Central memory CD8-positive, alpha-beta T cell (primary cell): ENCODE measurements at places on chromosomes 12 and 14.

GRCh38 chr12:98916106-98916505, 271.0 kb downstream of the APAF1 start:
- no peak for DNase-seq

DNA sequence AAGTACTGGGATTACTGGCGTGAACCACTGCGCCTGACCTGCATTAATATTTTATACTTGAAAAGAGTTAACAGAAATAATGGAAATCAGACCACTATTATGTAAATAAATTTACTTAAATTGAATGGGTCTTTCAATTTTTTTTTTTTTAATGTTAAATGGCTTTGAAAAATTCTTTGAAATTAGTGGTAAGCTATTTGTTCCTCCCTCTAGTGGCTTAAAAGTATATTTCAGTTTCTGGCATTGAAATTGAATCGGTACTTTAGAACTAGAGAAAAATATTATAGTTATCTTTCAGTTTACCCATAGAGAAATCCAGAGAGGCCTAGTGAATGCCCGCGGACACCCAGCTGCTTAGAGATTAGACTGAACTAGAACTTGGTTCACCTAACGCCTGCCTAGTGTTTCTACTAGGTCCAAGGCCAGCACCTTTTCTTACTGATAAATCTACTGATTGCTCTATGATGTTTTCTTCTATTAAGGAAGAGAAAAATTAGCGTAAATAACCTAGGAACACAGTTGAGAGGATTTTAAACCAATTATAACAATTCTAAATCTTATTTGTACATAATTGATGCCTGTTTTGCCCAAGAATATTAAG, 106.5 kb downstream of the EML1 start:
- no peak for DNase-seq

GRCh38 chr12:20055856-20056255, 312.5 kb upstream of the PDE3A start:
- DNase-seq, result no peak

GRCh38 chr14:94052199-94052598, 26.1 kb downstream of the OTUB2 start:
- no peak for DNase-seq

DNA sequence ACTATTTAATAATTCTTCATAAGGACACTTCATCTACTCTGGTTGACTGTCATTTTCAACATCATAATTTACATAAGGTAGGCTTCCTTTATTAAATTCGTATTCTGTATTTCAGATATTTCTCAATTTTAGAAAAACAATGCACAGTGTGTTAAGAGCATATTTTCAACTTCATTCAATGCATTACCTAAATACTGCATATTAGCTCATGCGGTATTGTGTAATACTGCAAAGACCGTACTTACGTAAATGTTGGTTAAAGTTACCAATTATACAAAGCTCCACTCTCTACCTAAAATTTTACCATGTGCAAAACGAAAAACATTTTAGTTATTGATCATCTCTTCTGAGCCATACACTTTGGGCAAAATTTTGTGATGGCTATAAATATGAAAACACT, 62.8 kb downstream of the EXOC5 start:
- no peak for DNase-seq

DNA sequence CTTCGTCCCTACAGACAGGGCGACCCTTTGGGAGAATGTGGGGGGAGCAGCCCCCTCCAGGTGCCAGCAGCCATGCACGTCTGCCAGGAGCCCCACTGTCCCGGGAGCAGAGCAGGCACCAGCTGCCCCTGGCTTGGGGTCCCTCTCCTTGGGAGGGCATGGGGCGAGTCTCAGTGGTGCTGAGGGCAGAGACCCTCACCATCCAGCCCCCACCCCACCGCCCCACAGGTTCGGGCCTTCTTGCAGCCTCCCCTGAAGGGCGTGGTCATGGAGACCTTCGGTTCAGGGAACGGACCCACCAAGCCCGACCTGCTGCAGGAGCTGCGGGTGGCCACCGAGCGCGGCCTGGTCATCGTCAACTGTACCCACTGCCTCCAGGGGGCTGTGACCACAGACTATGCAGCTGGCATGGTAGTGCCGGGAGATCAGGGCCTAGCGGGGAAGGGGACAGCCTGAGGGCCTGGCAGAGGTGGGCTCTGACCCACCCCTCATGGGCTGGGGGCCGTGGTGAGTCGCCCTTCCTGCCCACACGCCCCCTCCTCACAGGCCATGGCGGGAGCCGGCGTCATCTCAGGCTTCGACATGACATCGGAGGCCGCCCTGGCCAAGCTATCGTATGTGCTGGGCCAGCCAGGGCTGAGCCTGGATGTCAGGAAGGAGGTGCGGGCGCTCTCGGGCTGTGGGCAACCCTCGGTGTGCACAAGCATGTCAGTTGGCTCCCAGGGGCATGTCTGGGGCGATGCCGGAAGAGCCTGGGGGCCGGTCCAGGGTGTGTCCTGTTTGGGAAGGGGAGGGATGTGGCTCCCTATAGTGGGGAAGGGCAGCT, 18.8 kb downstream of the ASPG start:
- no peak for DNase-seq
